ENCODE measurements at places on chromosomes 1 and 21.
A peak's percentile ranks its signal among the peaks of the same experiment; 100 is the strongest.

DNA sequence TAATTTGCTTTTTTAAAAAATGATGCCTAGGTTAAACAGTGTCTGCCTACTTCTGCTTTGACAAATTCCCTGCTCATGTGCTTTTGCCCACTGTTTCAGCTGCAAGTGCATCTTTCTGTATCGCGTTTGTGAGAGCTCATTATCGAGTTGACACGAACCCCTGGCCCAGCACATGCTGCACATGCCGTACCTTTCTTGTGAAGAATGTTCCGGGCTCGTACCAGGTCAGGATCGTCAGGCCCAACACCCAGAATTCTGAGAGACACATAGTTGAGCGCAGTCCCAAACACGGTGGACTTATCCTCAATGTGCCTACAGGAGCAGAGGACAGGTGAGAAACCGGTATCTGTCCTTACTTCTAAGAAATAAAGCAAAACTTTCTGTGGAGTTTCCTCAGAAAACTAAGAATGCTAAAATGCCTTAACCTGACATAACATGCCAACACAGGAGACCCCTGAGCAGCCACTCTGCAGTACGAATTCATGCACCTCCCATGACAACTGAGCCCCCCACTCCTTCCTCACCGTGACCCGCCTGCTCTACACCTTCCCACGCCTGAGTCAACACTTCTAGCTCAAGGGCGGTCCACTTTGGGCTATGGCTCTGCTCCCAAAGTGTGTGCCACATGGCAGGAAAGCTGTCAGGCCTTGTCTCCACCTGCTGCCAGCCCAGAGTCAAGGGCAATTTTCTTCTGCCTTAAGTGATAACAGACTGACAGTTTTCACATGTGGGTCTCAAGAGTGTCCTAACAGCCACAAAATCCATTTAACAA lies 6.7 kb downstream of the LSS start:
- DNase-seq: no peak

DNA sequence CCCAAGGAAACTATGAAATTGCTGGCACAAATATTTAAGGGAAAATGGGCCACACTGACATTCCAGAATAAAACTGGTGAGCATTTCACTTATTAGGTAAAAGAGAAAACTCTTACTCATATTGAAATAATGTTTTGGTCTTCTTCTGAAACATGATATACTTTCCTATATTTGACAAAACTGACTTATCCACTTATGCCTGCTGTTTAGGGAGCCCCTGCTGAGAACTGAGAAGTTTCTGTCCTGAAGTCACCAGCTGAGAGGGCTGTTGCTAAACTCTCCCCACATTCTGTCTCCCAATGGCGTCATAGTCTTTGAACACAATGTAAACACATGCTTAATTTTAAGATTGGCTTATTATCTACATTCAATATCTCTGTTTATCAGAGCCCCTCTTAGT lies 46.8 kb upstream of the ZC3H11B start:
- DNase-seq: no peak

DNA sequence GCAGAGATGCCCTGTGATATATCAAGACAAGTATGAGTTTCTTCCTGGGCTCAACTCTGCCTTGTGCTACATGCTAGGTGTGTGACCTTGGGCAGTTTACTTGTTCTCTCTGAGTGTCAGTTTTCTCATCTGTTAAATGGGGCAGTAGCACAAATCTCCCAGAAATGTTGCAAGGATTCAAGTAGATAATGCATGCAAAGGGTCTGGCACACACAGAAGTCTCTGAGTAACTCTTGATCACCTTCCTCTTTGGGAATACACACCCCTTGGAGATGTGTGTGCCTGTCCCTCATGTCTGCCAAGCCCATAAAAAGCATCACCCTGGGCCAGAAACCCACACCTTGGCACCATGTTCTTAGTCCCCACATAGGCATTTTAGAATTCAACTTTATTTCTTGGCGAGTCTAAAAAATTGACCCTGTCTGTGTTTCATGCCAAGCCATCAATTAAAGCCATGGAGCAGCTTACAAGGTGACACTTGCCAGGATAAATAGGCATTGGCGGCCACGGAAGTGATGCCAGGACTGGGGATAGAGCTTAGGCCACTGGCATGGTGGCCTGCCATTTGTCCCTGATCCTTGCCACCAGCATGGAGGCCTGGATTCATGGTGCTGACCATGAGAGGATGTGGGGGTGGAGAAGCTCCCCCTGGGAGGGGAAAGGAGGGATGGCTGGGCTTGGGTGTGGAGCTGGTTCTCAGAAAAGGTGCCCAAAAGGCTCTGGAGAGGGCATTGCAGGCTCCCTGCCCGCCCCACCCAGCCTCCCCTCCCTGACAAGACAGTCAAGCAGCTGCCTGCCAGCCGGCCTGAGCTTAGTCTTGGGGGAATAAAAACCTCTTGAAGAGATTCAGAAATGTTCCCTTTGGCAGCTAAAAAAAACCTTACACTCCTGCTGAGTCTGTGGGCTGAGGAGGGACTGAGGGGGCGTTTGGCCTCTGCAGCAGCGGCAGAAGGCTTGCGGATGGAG lies 118.0 kb upstream of the IPO9 start:
- no peak for DNase-seq

- peak; percentile 38 for DNase-seq
Measured at GRCh38 chr1:28815533-28816185, 3.7 kb downstream of the OPRD1 start.

GRCh38 chr1:93651695-93652094 lies 29.9 kb downstream of the BCAR3 start:
- DNase-seq: no peak

DNA sequence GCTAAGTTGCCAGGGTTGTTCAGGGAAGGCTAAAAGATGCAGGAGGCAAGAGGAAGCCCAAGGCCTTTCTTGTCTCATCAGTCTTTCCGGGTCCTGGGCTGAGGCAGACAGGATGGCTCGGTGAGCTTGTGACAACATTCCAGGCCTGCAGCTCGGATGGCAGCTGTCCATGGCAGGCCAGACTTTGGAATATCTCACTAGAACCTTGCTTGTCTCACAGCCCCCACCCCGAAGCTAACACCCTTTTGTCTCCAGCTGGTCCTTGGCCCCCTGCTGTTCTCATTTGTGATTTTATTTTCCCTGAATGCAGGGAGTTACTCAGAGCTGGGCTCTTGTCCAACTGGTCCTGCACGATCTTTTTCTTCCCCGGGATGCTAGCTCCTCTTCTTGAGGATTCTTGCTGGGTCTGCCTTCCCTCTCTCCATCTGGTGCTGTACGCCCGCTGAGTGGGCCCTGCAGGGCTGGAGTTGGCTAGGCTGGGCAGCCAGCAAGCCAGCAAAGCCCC lies 477.2 kb upstream of the CAMK1G start:
- DNase-seq: no peak

- DNase-seq: no peak
Measured at GRCh38 chr1:189868021-189868420, 609.6 kb downstream of the BRINP3 start.

DNA sequence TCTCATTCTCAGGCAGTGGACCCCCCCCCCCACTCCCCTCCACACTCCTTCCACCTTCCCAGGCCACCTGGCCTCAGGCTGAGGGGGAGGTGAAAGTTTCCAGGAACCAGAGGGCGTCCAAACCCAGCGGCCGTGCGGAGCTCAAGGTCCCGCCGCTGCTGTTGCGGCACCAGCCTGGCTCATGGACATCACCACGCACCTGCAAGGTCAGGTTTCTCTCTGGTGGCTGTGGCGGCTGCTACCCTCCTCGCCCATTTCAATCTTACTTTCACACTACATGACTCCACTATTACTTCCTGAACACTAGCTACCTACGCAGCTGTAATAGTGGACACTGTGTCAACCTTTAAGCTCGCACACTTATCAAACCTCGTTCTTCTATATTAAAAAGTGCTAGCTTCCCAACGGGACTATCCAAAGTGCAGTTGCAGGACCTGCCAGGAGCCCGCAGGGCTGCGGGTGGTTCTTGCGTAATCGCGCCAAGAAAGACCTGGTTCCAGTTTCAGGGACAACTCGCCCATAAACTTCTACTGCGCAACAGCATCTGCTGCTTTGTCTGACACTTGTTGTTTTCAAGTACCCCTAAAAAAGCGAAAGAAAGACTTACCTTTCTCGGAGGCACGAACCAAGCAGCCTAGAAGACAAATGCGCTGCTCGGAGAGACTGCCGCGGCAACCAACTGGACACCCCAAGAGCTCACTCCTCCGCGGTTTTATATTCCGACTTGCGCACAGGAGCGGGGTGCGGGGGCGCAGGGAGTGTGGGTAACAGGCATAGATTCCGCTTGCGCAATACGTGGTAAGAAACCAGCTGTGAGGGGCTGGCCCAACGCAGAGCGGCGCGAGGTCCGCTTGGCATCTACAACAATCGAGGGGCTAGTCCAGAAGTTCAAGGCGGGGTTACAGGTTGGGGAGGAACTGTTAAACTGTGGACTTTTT lies at the start of gene DIRAS3:
TSS of gene DIRAS3 (minus strand) at position 687 of the 938 bp plus-strand sequence. CDS start 3,330 bp downstream, outside the sequence.
- DNase-seq: no peak

GRCh38 chr1:93698329-93699048 lies 16.9 kb upstream of the BCAR3 start:
- no peak for DNase-seq

DNA sequence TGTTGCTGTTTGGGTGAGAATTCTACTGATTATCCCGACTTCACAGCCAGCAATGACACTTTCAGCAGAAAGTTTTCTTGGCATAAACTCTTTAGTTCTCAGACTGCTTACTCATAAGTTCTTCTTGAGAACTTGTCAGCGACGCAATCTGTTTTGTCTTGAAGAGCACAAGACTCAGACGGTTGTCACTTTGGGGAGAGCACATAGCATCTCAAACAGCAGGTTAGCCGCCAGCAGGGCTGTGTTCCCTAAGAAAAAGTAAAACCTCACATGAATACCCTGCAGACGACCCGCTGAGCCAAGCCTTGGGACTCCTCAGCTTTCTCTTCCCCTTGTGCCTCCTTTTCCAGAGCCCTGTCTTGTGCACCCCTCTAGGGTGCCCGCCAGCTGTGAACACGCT lies 11.4 kb downstream of the AGMAT start:
- no peak for DNase-seq

DNA sequence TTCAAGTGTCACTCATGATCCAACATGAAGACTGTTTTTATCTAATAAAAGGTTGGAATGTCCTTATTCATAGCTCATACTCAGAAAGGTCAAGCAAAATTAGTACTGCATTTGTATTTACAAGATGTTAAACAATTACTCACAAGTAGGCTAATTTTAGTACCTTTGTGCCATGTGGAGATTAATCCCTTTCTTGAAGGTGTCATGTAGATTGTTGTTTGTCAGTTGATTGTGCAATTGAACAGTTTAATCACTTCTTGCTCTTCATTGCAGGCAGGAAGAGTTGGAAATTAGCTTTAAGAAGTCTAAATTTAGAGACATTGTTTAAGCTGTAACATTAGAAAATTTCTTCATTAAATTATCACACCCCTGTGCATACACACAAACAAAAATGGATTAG lies 847.1 kb downstream of the KCNT2 start:
- no peak for DNase-seq

DNA sequence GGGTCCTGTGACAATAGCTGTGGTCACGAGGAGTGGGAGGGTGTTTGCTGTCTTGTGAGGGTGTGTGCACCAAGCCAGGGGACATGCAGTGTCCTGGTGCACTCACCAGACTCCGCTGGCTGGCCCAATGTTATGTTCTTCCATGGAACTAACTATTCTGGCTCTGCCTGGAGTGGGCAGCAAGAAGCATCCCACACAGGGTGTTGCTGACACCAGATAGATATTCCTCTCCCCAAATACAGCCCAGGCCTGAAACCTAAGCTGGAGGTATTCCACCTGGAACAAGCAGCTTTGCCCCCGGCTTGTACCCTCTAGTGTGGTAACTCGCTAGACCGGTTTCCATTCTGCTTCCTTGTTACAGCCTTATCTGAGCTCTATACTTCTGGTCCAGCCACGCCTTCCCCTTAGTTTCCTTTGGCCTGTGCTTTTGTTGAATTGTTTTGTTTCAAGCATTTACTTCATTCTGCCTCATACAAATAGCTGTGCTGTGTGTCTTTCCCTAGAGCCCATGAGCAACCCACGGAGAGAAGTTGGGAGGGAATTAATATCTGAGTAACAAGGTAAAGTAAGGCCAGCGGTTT lies 14.7 kb upstream of the LY9 start:
- DNase-seq: no peak

DNA sequence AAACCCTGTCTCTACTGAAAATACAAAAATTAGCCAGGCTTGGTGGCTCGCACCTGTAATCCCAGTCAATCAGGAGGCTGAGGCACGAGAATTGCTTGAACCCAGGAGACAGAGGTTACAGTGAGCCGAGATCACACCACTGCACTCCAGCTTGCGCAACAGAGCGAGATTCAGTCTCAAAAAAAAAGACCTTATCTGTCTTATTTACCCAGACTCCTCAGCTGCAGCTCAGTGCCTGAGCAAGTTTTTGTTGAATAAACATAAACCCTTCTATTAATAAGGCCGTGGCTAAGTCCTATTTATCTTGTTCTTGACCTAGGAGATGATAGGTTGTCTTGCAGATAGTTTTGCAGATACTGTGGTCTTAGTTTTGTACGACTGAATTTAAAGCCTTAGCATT lies 136.4 kb upstream of the TMEM51 start:
- no peak for DNase-seq

DNA sequence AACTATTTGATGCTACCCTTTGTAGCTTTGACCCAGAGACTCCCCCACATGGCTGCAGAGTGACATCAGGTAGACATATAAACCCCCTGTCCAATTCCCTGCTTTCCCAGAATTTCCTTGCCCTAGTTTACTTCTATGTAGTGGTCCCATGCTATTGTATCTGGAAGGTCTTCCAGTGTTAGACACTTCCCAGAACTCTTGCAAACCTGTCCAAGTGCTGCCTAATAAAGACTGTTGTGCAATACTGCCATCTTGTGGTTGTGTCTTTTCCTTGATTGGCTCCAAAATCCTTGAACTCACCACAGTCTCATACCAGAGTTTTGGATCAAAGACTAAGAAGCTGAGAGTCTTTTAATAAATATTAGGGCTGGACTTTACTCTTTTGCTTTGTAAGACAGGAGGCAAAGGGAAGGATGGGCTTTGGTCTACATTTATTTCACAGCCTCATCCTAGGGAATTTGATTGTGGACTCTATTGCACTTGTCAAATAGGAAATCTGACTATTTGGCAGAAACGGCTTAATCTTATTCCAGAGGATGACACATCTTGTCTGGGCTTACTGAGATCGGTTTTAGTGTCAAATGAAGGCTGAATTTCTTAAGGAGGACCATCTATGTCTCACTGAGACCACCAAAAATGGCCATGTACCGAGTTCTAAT lies 169.9 kb downstream of the LRRC7 start:
- peak; percentile 76 for DNase-seq

- DNase-seq: peak; percentile 59
Measured at GRCh38 chr1:220803401-220804201, 16.9 kb downstream of the MTARC1 start.
